ENCODE measurements at places on chromosomes 11 and 22. TPM values are rescaled to one million over a fixed set of nuclear protein-coding genes. Genes with fewer than 3 reads are reported as not detected.

GRCh38 chr11:15843309-15843872 lies 513.0 kb downstream of the SOX6 start:
- no peaks in the 10 kb centered on the region for H3K27me3 ChIP-seq
- DNase-seq: peak; percentile 65
- peak overlapping the region; percentile 67 for H3K27ac ChIP-seq
- no peak overlapping the region for H3K4me3 ChIP-seq

DNA sequence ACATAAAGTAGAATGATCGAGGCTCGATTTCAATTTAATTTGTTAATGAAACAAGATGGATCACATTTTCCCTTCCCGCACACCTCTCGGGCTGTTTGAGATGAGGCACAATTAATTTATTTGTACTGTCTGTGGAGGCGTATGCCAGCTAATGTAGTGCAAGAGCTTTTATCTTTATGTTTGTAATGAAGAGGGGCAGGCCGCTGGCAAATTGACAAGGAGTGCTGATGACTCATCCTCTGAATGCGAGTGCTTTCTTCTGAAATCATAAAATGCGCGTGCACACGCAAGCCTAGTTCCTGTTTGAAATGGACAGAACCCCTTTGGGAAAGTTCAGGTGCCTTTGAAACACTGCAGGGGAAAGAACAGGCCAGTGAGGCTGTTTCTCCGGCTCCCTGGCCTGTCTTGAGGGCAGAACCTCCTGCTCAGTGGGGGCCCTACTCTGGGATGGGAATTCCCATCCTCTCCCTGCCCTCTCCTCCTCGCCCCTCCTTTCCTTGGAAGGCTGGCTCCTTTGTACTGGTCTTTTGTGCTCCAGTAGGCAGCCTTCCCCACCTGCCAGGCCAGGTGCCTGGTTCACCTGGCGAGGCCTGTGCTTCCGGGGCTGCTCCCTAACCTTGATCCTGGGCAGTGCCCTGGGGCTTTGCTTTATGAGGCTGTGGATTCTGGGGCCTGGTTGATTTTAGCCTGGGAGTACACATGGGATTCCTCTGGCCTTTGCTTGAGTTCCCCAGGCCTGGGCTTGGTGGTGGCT lies 50.3 kb downstream of the TEAD1 start:
- peaks cover 3% of the 10 kb centered on the region for H3K36me3 ChIP-seq
- H3K4me3 ChIP-seq: no peak overlapping the region
- no peaks in the 10 kb centered on the region for H3K27me3 ChIP-seq
- peak overlapping the region; percentile 71 for H3K27ac ChIP-seq

GRCh38 chr11:130890039-130890745 lies 26.1 kb downstream of the SNX19 start:
- H3K36me3 ChIP-seq: peaks cover 15% of the 10 kb centered on the region
- H3K4me1 ChIP-seq: no peaks in the 10 kb centered on the region
- H3K27ac ChIP-seq: no peak overlapping the region
- H3K27me3 ChIP-seq: no peaks in the 10 kb centered on the region
- no peak overlapping the region for H3K4me3 ChIP-seq

- no peak overlapping the region for H3K27ac ChIP-seq
- no peak for DNase-seq
- no peak overlapping the region for H3K4me3 ChIP-seq
- peaks cover 5% of the 10 kb centered on the region for H3K4me1 ChIP-seq
- peaks cover 3% of the 10 kb centered on the region for H3K27me3 ChIP-seq
Measured at GRCh38 chr11:62241095-62241494, 944 bp upstream of the SCGB1D2 start.

- DNase-seq: no peak
- H3K4me1 ChIP-seq: peaks cover 9% of the 10 kb centered on the region
- no peaks in the 10 kb centered on the region for H3K27me3 ChIP-seq
- H3K4me3 ChIP-seq: no peak overlapping the region
Measured at GRCh38 chr22:32562401-32562800, 87.8 kb downstream of the FBXO7 start.

DNA sequence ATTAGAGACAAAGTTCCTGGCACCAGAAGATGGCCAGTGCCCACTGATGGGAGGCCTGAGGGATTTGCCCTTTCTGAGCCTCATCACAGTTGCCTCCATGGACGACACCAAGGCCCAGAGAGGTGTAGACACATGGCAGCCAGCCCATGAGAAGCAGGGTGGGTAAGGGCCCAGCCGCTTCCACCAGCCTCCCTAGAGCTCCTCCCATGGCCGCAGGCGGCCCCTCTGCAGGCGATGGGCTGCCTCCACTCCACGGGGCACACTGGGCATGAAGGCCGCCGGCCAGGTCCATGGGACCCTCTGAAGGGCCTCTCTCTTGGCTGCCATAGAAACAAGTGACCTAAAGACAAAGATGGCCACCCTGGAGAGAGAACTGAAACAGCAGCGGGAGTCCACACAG lies 14.5 kb downstream of the CCDC157 start:
- peaks cover 17% of the 10 kb centered on the region for H3K4me1 ChIP-seq
- no peaks in the 10 kb centered on the region for H3K27me3 ChIP-seq
- no peak overlapping the region for H3K4me3 ChIP-seq
- H3K36me3 ChIP-seq: peaks cover 63% of the 10 kb centered on the region
- no peak overlapping the region for H3K27ac ChIP-seq

- peaks cover 14% of the 10 kb centered on the region for H3K27me3 ChIP-seq
- no peak overlapping the region for H3K27ac ChIP-seq
- H3K4me1 ChIP-seq: peaks cover 10% of the 10 kb centered on the region
- H3K36me3 ChIP-seq: no peaks in the 10 kb centered on the region
- DNase-seq: no peak
Measured at GRCh38 chr11:128291835-128292234, 295.5 kb downstream of the ETS1 start.

- no peaks in the 10 kb centered on the region for H3K4me1 ChIP-seq
- no peaks in the 10 kb centered on the region for H3K27me3 ChIP-seq
- H3K27ac ChIP-seq: no peak overlapping the region
- no peaks in the 10 kb centered on the region for H3K36me3 ChIP-seq
Measured at GRCh38 chr11:109730669-109731068, 308.7 kb downstream of the C11orf87 start.

DNA sequence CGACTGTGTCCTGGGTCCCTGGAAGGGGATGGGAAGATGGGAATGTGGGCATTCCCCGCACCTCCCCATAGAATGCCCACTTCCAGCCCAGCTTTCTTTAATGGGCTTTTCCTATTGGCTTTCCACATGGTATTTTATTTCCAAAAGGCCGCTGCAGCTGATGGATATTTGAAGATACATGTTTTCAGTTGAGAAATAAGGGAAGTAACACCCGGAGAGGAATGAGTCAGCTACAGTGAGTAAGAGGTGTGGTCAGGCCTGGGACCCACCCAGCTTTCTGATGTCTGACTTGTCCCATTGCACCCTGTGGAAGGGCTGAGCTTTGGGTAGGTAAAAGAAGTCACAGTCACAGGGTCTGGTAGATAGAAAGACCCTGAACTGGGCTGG lies 476.9 kb downstream of the MIAT start:
- H3K27me3 ChIP-seq: peaks cover 21% of the 10 kb centered on the region
- H3K27ac ChIP-seq: peak overlapping the region; percentile 54
- no peaks in the 10 kb centered on the region for H3K36me3 ChIP-seq
- peaks cover 24% of the 10 kb centered on the region for H3K4me1 ChIP-seq
- no peak overlapping the region for H3K4me3 ChIP-seq
- no peak for DNase-seq

GRCh38 chr11:125625630-125626287 lies 796 bp downstream of the CHEK1 start:
- peak overlapping the region; percentile 78 for H3K4me3 ChIP-seq
- peaks cover 14% of the 10 kb centered on the region for H3K36me3 ChIP-seq
- peak overlapping the region; percentile 99 for H3K27ac ChIP-seq
- H3K27me3 ChIP-seq: no peaks in the 10 kb centered on the region
- peak; percentile 89 for DNase-seq
- H3K4me1 ChIP-seq: peaks cover 20% of the 10 kb centered on the region

DNA sequence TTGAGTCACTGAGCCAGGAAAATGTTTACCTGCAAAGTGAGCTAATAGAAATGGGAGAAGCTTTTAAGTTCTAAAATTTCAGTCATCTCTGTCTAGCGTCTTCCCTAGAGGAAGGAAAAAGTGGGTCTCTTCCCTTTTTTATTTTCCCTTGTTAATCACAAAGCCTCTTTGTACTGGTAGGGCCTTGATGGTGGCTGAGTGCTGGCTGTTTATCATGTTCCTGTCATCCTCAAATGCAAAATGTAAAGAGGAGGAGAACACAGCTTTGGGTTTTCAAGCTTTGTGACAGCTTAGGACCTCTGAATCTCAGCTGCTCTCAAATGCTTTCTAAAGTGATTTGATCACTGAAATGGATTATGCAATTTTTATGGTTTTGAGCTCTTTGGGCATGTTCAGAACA lies 222.0 kb downstream of the TMEM135 start:
- no peak overlapping the region for H3K4me3 ChIP-seq
- peak overlapping the region; percentile 42 for H3K27ac ChIP-seq
- H3K4me1 ChIP-seq: no peaks in the 10 kb centered on the region
- DNase-seq: no peak
- no peaks in the 10 kb centered on the region for H3K27me3 ChIP-seq
- H3K36me3 ChIP-seq: no peaks in the 10 kb centered on the region

DNA sequence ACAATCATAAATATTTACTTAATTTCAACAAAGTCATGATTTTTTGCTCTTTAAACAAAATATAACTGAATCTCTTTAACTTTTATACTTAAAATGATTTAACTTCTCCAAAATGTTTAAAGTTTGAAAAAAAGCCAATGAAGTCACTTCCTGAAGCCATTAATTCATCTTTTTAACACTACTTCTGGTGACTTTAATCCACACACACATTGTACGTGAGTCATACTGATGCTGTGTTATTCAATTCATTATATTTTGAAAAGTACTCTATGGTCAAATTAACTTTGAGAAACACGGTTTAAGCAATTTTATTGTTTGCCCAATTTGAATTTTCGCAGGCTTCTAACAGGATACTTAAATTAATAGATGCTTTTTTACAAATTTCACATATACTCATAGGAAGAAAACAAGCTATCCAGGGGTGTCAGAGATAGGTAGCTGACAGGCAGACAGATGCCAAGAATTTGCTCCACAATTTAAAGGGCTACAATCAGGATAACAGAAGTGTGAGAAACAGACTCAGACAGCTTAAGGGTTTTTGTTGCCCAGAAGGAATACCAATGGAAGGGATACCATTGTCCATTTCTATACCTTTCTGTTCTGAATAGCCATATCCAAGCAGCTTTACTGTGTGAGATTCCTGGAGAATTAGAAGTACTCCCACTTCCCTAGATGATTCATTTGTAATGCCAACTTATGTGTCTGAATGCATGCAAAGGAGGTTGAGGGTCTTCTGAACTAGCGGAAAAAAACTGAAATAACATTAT lies 118.4 kb downstream of the RBFOX2 start:
- H3K27ac ChIP-seq: no peak overlapping the region
- DNase-seq: no peak
- peaks cover 6% of the 10 kb centered on the region for H3K4me1 ChIP-seq
- H3K36me3 ChIP-seq: no peaks in the 10 kb centered on the region
- H3K4me3 ChIP-seq: no peak overlapping the region

GRCh38 chr22:22928666-22929380 lies 41.2 kb downstream of the IGLL5 start:
- no peak overlapping the region for H3K4me3 ChIP-seq
- H3K4me1 ChIP-seq: no peaks in the 10 kb centered on the region
- no peak overlapping the region for H3K27ac ChIP-seq

DNA sequence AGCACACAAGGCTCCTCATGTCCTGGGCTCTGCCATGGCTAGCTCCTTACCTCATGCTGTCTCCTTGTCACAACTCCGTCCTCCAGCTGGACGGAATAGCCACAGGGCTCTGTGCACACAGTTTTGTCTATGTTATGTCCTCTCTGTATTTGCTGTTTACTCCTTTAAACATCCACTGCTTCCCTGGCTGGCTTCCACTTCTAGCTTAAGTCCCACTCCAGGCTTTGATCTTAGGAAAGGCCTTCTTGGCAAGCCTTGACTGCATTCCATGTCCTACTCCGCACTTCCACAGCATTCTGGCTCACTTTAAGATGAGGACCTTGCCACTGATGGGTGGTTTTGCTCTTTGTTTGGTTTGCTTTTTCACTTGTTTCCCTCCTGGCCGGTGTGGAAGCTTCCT lies 22.9 kb upstream of the ROBO3 start:
- peaks cover 75% of the 10 kb centered on the region for H3K27me3 ChIP-seq
- DNase-seq: no peak
- peaks cover 51% of the 10 kb centered on the region for H3K4me1 ChIP-seq
- peak overlapping the region; percentile 69 for H3K27ac ChIP-seq
- no peak overlapping the region for H3K4me3 ChIP-seq

- H3K4me3 ChIP-seq: no peak overlapping the region
- no peaks in the 10 kb centered on the region for H3K27me3 ChIP-seq
- H3K4me1 ChIP-seq: peaks cover 6% of the 10 kb centered on the region
- H3K27ac ChIP-seq: no peak overlapping the region
- H3K36me3 ChIP-seq: no peaks in the 10 kb centered on the region
Measured at GRCh38 chr11:58637371-58637770, 14.9 kb downstream of the CNTF start.

DNA sequence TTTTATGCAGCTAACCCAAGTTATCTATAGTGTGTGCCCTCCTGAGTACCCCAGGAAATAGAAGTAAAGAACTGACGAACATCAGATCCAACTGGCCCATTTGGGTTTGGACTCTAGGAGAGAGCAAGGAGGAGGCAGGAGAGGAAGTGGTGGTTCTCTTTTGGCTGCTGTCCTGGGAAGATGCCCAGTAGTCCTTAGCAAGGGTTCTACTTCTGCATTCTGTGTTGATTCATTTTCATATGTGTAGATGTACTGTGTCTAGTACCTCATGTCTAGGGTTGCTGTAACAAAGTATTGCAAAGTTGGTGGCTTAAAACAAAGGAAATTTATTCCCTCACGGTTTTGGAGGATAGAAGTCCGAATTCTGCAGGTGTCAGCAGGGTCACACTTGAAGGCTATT lies 6.6 kb upstream of the MMP27 start:
- H3K27me3 ChIP-seq: no peaks in the 10 kb centered on the region
- no peaks in the 10 kb centered on the region for H3K36me3 ChIP-seq
- H3K27ac ChIP-seq: no peak overlapping the region
- DNase-seq: no peak

DNA sequence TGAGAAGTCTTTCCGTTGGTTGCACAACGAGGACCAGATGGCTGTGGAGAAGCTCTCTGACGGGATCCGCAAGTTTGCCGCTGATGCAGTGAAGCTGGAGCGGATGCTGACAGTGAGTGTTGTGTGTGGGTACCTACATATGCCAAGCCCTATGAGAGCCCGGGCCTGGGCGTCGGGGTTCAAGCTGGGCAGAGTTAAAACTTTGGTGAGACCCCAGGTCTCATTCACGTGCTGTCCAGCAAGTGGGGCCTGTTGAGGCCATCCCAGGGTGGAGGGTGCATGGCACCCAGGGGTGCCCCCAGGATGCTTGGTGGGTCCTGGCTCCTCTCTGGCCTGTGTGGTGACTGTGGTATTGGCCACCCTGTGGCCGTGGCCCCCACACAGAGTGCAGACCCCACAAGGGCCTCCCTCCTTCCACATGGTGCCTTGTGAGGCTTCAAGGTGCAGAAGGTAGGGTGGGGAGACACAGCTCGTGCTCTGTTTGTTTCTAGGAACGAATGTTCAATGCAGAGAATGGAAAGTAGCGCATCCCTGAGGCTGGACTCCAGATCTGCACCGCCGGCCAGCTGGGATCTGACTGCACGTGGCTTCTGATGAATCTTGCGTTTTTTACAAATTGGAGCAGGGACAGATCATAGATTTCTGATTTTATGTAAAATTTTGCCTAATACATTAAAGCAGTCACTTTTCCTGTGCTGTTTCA lies 12.8 kb downstream of the GATD1 start:
- peaks cover 7% of the 10 kb centered on the region for H3K4me1 ChIP-seq
- H3K27me3 ChIP-seq: no peaks in the 10 kb centered on the region
- no peak overlapping the region for H3K27ac ChIP-seq
- H3K36me3 ChIP-seq: peaks cover 93% of the 10 kb centered on the region

The OR51B4 gene
- total RNA-seq: 0.17 TPM

The SUSD2 gene
- 4.9 TPM for total RNA-seq

The IRF7 gene
- total RNA-seq: 16.8 TPM

The F2 gene
- 0.39 TPM for total RNA-seq

The YDJC gene
- 5.0 TPM for total RNA-seq

The PITPNM1 gene
- total RNA-seq: 34.0 TPM

The ARHGEF17 gene
- 51.4 TPM for total RNA-seq

All from spinal cord (tissue), 10 donors.